Melanocyte of skin (primary cell): ENCODE measurements at places on chromosomes 2 and 18. TPM values are rescaled to one million over a fixed set of nuclear protein-coding genes. Genes with fewer than 3 reads are reported as not detected.

The RESP18 gene
- not detected in 2 replicates for total RNA-seq

The PRKCE gene
- total RNA-seq: 22.7 and 31.6 TPM in 2 replicates

The DSC3 gene
- under 0.01 TPM in 1 of 2 replicates, not detected in the other for total RNA-seq

The STARD6 gene
- total RNA-seq: not detected in 2 replicates

The ZSCAN30 gene
- total RNA-seq: 16.0 and 18.2 TPM in 2 replicates

The LRP2 gene
- under 0.01 and 0.15 TPM in 2 replicates for total RNA-seq

The CERKL gene
- not detected in 2 replicates for total RNA-seq

The LRATD1 gene
- not detected in 2 replicates for total RNA-seq

The GFPT1 gene
- 30.0 and 35.3 TPM in 2 replicates for total RNA-seq

The CCDC141 gene
- total RNA-seq: not detected in 2 replicates

The TTR gene
- total RNA-seq: not detected in 2 replicates

The B4GALT6 gene
- 9.3 and 12.3 TPM in 2 replicates for total RNA-seq

The SLC5A7 gene
- not detected in 2 replicates for total RNA-seq

The IL1A gene
- total RNA-seq: not detected in 2 replicates

The FLACC1 gene
- 3.1 and 3.6 TPM in 2 replicates for total RNA-seq

The HTR2B gene
- total RNA-seq: 2.0 TPM in 1 of 2 replicates, not detected in the other

The SLC4A3 gene
- total RNA-seq: 1.9 and 3.3 TPM in 2 replicates

The CNTNAP5 gene
- under 0.01 TPM in 1 of 2 replicates, not detected in the other for total RNA-seq

The VWA3B gene
- not detected in 2 replicates for total RNA-seq

The IL36A gene
- total RNA-seq: not detected in 2 replicates

The LCT gene
- under 0.01 TPM in 1 of 2 replicates, not detected in the other for total RNA-seq

The CCNYL1 gene
- 8.0 and 10.7 TPM in 2 replicates for total RNA-seq

The ANKAR gene
- 4.5 and 7.3 TPM in 2 replicates for total RNA-seq
